Hepatic stellate cell (primary cell): ENCODE measurements at places on chromosomes 12 and 14.

DNA sequence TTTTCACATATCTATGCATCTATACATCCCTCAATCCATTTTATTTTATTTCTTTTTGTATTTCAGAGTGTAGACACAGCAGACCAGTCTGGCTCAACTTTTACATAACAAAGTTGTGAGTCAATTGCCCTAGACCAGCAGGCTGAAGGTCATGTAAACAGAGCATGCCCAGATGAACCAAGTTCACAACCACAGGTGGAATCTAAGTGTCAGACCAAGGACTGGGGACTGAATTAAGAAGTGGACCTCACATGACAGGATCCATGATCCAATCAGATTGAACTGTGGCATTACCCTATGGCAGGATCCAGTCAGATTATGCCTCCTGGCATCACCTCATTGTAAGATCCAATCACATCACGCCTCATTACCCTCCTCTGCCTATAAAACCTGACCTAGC lies 455.8 kb downstream of the SOX5 start:
- DNase-seq: no peak

- DNase-seq: no peak
Observed at GRCh38 chr12:27468241-27468640, 21.7 kb downstream of the SMCO2 start.

DNA sequence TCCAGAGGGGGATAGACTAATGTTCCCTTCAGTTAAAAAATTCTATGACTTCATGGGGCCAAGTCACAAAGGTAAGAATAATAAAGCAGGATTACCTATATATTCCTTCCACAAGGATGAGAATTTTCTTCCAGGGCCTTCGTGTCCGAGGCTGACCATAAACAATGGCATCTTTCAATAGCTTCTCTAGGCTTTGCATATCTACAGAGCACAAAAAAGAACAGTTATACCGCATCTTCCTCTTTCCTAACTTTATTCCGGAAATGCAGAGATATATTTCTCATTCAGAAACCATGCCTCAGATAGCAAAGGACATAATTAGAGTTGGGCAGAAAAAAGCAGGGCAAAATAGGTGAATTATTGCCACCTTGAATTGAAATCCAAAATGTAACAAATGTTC lies 58.3 kb upstream of the ISM2 start:
- no peak for DNase-seq

- no peak for DNase-seq
Observed at GRCh38 chr12:28060871-28061270, 88.3 kb upstream of the PTHLH start.

- no peak for DNase-seq
Observed at GRCh38 chr12:81797100-81797499, 38.0 kb upstream of the PPFIA2 start.

GRCh38 chr14:101398011-101398410 lies 163.3 kb upstream of the DIO3 start:
- no peak for DNase-seq

DNA sequence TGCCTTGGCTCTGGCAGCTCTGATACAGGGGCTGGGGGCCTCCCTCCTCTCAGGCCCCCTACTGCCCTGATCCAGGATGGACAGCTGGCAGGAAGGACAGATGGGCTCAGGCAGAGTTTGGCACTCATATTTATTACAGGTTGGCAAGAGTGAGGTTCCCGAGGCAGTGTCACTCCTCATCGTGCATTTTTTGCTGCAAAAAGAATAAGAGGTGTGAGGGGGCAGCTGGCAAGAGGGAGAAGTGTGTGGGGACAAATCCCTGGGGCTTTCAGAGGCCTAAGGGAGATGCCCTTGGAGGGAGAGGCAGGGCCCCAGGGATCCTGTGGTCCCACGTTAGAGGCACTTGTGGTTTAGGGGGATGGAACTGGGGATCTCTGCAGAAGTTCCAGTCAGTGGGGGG lies 5.0 kb downstream of the CMTM5 start:
- DNase-seq: no peak

DNA sequence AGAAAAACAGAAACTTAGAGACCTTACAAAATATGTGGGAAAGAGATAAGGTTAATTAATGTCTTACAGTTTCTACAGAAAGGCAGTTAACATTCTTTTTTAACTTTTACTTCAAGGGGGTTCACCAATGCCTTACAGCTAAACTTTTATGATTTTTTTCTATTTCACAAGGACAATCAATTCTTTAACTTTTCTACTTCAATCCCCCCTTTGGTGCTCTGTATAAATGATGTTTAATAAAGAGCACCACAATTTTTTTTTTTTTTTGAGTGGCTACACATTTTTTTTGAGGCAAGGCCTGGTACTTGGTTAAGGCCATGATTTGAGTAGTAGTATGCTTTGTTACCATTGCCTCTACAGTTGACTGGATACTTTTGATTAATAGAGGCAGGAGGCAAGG lies 279.6 kb downstream of the PRKD1 start:
- no peak for DNase-seq

DNA sequence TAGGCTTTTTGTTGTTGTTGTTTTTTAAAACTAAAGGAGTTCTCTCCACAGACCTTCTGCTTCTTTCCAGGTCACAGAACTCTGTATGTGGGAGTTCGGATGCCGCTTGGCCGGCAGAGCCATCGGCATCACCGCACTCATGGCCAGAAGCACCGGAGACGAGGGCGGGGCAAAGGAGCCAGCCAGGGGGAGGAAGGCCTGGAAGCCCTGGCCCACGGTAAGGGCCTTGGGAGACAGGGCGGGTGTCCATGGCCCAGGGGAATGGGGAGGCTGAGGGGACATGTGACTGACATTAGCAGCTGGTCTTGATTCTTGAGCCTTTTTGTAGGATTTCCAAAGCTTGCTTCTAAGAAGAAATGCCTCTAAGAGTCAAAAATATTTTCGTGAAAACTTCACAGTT lies 26.2 kb downstream of the SLC4A8 start:
- no peak for DNase-seq

GRCh38 chr12:108454539-108455139 lies 60.4 kb upstream of the FICD start:
- no peak for DNase-seq

DNA sequence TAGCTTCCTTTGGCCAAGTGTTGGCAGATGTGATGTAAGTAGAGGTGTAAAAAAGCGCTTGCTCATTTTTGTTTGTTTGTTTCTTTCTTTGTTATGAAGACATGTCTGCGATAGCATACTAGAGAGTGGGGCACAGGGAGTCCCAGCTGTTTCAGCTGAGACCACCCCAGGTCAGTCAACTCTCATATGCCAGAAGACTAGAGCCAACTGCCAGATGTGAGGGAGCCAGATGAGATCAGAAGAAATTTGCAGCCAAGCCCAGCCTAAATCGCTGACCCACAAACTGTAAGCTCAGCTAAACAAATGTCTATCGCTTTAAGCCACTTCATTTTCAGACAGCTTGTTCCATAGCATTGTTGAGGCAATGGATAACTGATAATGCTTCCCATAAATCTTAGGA lies 397.1 kb downstream of the APAF1 start:
- no peak for DNase-seq

DNA sequence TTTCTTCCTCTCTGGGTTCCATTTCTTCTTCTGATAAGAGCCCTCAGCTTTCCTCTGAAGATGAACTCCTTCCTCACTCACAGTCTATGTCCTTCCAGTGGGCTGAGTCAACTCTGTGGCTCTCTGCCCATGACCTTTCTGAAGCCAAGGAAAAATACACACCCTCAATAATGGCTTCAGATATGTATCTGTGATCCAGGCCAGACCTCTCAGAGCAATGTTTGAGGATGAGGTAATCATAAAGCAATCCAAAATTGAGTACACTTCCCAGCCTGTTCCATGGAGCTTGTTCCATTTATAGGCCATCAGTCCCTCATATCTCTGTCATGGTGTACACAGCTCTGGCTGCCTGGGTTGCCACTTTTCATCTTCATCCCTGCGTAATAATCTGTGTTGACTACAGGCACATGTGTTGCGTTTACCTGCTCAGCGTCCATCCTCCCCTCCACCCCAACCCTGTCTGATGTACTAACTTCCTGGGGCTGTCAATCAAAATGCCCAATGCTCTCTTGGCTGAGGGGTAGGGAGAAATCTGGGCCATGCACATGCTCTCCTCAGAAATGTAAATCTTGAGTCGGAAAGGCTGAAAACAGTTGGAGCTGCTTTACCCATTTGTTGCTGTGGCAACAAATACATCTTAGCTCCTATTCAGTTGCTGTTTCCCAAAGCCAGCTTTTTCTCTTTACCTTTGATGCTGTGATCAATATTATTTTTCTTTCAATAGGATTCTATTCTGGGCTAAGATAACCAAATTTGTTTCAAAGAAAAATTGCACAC lies 377.8 kb upstream of the TMEM132C start:
- DNase-seq: peak; percentile 30

- no peak for DNase-seq
Observed at GRCh38 chr14:84937449-84937848, 592.5 kb upstream of the FLRT2 start.

DNA sequence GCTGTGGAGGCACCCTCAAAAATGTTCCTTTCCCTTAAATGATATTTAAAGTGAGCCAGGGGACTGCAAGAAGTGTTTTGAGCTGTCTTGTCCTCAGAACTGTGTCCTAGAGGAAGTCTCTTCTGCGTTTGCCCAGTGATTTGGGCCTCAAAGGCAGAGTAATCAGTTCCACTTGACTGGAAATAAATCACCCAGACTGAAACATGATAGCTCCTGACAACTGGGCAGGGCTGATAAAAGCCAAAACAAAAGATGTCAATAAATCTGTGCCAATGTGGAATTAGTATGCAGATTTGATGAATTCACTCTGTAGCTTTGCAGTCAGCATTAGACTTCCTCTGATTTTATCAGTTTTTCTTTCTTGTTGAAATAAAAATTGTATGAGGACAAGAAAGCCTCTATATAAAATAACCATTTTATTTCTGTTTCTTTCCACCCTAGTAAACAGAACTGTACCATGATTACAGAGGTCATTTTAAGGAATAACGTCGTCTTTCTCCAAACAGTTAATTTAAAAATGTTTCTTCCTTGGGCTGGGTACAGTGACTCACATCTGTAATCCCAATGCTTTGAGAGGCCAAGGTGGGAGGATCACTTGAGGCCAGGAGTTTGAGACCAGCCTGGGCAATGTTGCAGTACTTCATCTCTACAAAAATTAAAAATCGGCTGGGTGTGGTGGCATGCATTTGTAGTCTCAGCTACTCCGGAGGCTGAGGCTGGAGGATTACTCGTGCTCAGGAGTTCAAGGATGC lies 180.8 kb downstream of the ERC1 start:
- no peak for DNase-seq

DNA sequence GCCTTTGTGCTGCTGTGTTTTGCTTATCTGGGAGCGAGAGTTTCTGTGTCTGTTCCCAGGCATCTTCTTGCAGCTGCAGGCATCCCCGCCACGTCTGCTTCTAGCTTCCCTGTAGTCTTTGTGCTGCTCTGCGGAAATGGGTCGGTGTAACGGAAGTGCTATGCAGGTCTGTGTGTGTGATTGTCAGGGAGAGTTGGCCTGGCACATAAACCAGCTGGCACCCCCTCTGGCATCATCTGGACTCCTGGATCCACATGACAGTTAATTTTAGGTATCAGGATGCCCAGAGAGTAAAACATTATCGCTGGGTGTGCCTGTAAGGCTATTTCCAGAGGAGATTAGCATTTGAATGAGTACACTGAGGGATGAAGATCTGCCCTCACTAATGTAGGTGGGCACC lies 9.4 kb upstream of the OASL start:
- no peak for DNase-seq

DNA sequence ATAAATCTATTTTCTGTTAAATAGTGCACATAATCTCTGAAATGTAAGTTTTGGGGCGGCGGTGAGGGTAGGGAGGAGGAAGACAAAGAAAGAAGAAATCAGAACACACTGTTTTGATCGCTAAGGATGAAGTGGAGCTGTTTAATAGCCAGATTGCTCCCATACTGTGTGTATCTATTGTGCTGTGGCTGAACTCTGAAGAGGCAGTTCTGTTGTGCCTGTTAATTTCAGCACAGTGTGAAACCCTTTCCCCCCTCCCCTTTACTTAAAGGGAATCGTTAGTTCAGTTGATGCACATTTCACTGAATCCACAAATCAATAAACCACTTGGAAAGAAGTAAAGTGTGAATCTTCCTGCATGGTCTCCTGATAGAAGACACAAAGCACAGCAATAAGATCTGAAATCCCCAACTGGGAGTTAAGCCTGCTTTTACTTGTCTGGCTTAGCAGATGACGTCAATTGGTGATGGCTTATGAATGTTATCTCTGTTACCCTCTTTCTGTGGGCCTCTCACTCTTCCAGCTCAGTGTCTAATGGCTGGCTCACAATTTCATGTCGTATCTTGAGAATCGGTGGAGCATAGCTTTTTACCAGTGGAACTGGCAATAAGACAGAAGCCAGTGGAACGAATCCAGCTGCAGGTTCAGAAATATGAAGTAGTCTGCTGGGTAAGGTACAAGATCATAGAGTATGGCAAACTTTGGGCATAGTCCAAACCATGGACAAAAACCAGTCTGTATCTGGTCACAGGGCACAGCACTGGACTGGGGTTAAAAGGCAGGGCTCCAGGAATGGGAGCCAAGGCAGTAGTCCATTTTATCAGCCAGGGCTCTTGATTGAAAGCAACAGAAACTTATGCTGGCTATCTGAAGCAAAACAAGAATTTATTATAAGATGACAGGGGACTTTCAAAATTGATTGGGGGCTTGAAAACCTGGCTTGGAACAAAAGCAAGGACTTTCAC lies 413.5 kb upstream of the SEL1L start:
- no peak for DNase-seq

- no peak for DNase-seq
Observed at GRCh38 chr12:129570796-129571400, 332.9 kb downstream of the TMEM132D start.

DNA sequence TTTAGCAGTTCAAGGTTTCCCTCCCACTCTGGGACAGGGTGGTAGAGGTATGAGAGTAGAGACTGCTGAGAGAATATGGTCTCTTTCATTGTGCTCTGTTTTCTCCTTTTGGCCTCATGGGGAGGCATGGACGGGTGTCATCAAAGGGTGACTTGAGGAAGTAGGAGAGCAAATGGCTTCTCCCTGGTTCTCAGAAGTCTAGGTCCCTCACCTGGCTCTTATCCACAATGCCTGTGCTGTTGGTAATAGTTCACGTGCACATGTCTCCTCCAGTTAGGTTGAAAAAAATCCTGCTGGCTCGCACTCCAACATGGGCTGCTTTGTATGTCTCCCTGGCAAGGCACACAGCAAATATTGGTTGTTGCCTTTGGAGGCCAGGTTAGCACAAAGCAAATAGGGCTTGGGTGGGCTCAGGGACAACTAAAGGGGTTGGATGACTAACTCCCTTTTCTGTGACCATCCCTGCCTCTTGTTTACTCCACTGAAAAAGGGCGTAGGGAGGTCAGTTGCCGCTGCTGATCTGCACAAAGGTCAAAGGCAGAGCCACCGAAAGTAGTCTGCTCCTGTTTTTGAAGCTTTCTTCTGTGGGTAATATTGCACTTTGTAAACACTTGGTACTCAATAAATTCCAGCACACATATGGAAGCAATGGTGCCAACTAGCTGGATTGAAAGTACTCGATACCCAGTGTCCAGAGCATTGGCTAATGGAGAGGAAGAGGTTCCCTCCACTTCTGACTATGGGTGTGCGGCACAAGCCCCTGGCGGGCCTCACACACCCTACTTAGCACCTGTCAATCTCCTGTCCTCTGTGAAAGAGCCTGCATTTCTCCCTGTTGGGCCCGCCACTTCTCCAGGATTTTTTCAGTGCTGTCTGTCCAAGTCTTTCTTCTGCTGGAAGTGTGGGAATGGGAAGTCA lies 121.8 kb downstream of the SLC38A6 start:
- no peak for DNase-seq
